ENCODE measurements at places on chromosomes 6 and 20.

GRCh38 chr6:71533939-71534379 is 245.3 kb downstream of the OGFRL1 start:
- DNase-seq = no peak

GRCh38 chr20:36145877-36146707 is 8.4 kb upstream of the EPB41L1 start:
- DNase-seq = no peak

DNA sequence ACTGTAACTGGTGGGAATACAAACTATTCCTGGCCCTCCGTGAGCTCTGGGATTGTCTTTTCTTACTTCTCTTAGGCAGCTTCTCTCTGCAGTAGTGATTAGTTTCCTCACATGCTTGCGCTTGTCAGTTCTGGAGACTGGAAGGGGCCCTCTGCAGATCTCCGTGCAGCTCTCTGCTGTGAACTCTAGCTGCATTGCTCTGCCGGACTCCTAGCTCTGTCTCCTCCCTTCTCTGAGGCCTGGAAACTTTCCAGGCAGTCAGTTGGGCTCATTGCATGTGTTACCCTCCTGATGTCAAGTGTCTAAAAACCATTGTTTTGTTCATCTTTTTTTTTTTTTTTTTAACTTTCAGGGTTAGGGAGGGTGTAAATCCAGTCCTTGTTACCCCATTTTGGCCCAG is 102.3 kb downstream of the CTNNBL1 start:
- DNase-seq = no peak

- no peak for DNase-seq
Observed at GRCh38 chr6:126672649-126673048, 332.7 kb downstream of the CENPW start.

GRCh38 chr6:144566868-144567615 is 281.9 kb downstream of the UTRN start:
- DNase-seq = no peak

DNA sequence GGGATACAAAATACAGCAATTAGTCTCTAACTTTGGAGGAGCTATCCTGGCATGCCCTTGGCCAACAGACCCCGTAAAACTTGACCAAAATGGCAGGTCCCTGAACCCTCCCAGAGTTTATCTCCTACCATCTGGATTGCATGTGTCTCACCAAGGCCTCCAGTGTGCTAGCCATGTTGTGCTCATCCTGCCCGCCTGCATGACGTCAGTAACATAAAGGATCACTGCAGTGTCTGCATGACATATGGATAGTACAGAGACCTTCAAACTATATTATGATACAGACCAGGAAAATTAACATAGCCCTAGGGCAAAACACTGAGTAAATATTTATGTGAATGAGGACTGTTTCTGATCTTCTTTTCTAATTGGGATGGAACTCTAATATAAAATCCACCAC is 25.3 kb downstream of the CPXM1 start:
- DNase-seq = no peak

DNA sequence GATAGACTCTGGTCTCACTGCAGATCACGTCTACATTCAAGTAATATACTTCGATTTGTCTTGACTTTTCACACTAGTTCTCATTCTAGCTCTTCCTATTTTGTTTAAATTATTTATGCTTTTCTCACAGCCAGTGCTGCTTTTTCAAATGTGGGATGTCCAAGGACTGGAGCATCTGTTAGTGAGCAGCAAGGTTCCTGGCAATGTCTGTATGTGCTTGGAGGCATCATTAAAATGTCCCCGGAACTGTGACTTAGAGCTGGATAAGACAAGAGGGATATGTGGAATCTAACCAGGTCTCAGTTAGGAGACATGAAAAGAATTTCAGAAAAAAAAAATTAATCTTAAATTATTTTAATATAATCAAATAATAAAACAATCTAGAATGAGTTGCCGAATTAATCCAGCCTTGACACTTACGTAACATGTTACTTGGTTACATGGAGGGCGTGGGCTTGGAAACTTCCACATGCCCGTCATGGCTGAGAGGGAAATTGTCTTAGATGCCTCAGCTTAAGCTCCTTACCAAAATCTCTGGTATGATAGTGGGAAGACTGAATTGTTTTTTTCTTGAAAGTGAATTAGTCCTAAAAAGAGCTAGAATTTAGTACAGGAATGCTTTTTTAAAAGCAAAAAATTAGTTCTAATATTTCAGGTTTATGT is 21.4 kb upstream of the CARMIL1 start:
- DNase-seq = no peak

Measured in NCI-H1092 (cell line).